ENCODE measurements at places on chromosomes 7 and 10. TPM values are rescaled to one million over a fixed set of nuclear protein-coding genes. Genes with fewer than 3 reads are reported as not detected.

The CFAP70 gene
- total RNA-seq = 0.49 TPM

The FAM204A gene
- 38.1 TPM for total RNA-seq

The CDHR3 gene
- 11.6 TPM for total RNA-seq

The CCDC172 gene
- not detected for total RNA-seq

The SCIN gene
- total RNA-seq = 0.98 TPM

The ZNF398 gene
- 23.8 TPM for total RNA-seq

The CYREN gene
- 11.1 TPM for total RNA-seq

The IGF2BP3 gene
- 37.9 TPM for total RNA-seq

The GSDME gene
- total RNA-seq = 28.8 TPM

The PRKCQ gene
- 2.2 TPM for total RNA-seq
